Cortex of kidney (tissue), 1 donor: ENCODE measurements at places on chromosomes 1 and 21.

DNA sequence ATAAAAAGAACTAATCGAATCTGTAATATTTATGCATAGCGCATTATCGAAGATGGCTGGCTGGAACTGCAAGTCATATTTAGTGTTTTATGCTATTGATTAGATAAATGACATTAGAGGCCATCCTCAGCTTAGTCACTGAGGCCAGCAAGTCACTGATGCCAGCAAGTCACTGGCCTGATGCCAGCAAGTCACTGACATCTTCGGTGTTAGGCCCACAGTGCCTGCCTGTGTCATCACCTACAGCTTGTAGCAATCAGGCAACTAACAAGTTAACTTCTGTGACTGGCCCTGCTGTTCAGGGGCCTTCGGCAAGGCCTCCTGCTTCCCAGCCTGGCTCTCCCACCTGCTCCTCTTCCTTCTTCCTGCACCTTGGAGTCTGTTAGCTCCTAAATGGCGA lies 65.6 kb upstream of the SCCPDH start:
- DNase-seq: no peak

- no peak for DNase-seq
Observed at GRCh38 chr1:20367116-20367585, 76.5 kb downstream of the VWA5B1 start.

DNA sequence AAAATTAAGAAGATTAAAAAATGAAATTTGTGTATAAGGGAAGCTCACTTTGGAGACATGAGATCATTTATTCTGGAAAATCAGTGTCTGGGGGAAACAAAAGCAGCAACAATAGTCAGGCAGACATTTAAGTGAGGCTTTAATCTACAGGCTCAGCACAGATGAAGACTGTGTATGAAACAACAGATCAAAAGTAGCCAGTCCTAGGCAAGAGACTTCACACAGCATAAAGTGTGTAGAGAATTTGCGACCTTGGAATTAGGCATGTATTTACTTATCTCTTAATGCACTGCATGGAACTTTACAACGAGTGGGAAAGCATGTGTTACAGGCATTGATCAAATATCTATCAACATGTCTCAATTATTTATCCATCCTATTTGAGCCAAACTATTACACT lies 1099.9 kb downstream of the PLA2G4A start:
- DNase-seq: no peak

GRCh38 chr1:43439781-43440180 lies 13.9 kb downstream of the HYI start:
- no peak for DNase-seq

- no peak for DNase-seq
Observed at GRCh38 chr1:174652569-174653280, 205.0 kb downstream of the GPR52 start.

GRCh38 chr1:165910764-165911421 lies 83.5 kb downstream of the UCK2 start:
- DNase-seq: no peak

- DNase-seq: no peak
Observed at GRCh38 chr1:27430903-27431600, 38.6 kb downstream of the GPR3 start.

DNA sequence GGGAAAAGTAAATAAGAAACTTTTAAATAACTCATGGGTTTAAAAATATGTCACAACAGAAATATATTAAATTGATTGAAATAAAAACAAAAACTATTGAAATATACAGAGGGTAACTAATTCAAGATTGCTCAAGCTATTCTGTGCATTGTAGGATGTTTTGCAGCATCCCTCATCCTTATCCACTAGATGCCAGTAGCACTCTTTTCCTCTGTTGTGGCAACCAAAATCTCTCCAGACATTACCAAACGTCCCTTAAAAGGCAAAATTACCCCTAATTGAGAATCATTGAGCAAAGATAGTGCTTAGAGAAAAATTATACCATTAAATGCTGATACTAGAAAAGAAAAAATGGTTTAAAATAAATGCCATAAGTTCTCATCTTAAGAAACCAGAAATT lies 682.6 kb downstream of the RWDD3 start:
- DNase-seq: no peak

GRCh38 chr1:61781151-61781550 lies 38.9 kb downstream of the PATJ start:
- DNase-seq: no peak

- no peak for DNase-seq
Observed at GRCh38 chr1:14259191-14259757, 339.2 kb upstream of the KAZN start.

DNA sequence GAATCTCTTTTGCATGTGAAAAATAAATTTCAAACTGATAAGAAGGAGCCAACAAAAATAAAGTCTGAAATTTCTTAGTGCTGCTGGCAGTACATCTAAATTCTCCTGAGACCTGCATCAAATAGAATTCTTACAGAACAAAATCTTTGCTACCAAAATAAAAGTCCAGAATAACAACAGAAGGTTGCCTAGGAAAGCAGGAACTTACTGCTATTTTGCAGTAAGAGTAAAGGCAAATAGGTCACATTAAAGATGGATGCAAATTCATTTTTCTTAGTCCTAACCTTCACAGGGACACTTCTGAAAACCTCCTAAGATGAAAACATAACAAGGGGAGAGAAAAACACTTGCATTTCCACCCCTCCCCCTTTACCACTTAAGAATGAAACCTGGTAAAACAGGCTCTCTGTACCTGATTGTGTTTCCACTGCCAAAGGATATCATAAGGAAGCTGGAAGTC lies 59.0 kb downstream of the RUSC1 start:
- no peak for DNase-seq

DNA sequence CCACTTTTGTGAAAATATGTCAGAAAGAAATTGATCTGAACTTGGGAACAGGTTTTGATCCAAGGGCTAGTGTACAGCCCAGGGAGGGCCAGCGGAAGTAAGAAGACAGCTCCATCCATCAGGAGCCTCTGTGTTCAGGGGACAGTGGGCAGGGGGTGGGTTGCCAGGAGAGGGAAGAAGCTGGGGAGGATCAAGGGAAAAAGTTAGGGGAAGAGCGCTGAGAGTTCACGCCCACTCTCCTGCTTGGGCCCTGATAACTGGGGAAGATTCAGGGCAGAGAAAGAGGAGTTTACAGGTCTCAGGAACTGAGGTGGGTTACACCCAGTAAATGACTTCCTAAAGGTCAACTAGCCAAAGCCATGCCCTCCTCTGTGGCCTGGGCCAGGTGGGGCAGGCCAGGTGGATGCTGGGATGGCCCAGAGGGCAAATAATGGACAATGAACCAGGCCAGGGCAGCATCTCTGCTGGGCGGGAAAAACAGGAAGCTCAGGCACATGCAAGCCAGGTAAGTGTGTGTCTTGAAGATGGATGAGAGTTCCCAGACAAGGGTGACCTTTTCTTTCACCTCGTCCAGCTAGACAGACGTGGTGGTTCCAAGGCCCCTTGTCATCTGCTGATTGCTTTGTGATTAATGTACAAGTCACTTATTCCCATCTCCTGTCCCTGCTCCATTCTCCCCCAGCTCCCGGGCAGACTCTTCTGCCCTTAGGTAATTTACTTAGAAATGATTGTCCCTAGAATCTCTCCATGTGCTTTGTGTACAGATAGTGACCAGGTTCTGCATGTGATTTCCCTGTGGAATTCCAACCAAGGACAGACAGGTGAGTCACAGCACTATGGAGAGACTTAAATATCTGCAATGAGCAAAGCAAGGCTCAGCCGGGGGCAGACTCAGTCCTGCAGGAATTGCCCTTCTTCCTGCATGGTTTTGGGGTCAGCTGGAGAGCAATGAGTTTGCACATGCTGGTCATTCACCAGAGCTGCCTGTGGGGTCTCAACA lies 57.0 kb downstream of the MDM4 start:
- no peak for DNase-seq

DNA sequence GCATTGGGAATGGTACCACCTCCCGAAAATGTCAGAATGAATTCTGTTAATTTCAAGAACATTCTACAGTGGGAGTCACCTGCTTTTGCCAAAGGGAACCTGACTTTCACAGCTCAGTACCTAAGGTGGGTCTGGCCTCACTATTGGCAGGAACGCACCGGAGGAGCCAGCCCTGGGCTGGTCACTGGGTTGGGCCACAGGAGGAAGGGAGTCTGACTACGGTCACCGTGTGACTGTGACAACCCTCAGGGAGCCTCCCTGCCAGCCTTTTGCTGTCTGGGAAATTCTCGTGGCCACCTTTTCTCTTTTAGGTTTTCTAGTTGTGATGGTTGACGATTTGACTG lies 2.2 kb downstream of the IL10RB start:
- DNase-seq: no peak

- DNase-seq: no peak
Observed at GRCh38 chr1:223014142-223014873, 128.7 kb downstream of the TLR5 start.

DNA sequence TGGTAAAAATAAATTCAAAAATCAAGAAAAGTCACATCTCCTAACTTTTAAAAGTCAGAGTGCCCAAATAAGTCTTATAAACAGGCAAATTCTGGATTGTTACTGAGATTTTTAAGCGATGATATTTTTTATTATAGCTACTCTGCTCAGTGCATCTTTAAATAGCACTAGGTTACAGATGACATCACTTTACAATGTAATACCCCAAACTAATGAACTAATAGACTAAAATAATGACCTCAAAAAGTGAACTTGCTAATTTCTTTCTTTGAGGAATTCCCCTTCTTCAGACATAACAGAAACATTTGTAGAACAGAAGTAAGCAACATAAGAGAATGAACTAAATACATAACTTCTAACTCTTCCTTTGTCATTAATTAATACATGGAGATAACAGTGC lies 33.0 kb upstream of the ACTA1 start:
- no peak for DNase-seq

DNA sequence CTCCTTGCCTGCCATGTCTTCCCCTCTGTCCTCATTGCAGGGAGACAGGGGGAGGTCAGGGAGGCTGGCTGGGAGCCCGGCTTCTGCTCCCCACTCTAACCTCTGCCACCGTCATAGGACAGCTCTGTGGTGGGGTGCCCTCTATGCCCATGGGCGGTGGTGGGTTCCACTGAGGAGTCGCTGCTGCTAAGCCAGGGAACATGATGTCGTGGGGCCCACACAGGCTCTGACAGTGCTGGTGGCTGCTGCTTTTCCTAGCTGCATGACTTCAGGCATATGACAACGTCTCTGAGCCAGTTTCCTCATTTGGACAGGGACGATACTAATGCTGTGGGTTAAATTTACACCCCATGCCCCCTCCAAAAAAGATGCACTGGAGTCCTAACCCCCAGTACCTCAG lies 14.7 kb downstream of the KCNA10 start:
- DNase-seq: no peak

DNA sequence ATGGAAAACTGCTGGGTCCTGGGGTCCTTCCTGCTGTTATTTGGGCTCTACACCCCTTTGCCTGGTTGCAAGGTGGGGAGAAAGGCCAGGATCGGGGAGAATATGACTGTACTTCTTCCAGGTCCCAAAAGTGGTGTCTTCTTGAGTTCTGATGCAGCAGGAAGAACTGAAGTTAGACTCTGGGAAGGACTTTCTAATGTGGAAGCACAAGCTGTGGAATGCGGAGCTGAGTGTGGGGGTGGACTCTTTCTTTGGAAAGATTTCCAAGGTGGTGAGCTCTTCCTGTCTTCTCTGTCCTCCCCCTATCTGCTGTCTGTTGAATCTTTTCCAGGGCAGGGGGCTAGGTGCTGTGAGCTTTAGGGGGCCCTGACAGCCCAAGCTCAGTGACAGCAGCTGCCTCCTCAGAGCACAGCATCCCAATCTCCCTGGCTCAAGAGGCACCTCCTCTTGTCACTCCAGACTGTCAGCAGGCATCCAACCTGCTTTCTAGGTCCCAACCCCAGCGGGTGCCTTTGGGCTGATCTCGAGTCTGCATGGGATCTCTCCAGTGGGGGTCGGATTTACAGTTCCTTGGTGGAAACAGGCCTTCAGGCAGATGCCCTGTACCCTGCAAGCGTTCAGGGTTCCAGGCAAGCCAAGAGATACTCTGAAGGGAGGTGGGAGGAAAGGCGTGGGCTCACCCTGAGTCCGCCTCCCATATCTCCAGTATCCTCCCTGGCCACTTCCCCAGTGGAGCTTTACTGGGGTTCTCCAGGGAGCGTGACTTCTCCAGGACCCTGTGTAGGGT lies 23.2 kb downstream of the ADORA1 start:
- no peak for DNase-seq

DNA sequence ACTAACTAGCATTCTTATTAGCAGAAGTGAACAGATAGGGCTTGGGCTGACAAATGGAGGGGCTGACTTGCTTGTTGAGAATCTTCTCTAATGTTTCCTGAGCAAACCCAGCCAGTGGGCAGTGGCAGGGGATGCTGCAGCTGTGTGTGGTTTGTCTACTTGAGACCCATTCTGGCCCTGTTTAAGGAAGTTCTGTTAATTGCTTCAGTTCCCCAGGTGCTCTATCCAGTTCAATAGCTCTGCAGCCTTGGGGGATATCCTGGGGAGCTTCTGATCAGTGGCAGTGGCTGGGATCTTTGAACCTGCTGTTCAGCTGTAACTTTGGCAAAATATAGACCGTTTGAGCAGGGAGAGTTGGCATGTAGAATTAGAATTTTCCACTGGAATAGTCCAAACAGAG lies 137.4 kb downstream of the ZNF326 start:
- DNase-seq: no peak

- DNase-seq: no peak
Observed at GRCh38 chr1:200217703-200218102, 190.2 kb downstream of the NR5A2 start.

DNA sequence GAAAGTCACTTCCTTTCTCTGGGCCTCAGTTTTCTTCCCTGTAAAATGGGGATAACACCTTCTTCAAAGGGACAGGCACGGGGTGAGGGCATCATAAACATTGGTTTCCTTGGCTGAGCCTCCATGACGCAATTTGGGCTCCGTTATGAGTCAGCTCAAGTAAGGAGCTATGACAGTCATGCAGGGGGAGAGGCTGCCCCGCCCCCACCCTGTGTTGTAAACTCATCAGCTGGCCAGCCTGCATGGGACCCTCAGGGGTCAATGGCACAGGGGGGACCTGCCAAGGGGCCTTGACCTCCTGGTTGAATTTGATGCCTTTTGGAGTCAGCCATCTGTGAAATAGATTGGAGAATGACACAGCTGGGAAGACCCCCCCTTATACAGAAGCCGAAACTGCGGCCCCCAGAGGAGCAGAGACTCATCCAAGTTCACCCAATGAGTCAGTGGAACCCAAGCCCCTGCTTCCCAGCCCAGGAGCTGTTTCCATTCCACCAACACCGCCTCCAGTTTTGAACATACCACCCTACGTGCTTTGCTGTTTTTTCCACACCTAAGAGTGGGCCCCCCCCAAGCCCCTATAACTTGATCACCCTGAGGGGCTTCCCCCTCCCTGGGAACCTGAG lies 36.8 kb upstream of the RUNX3 start:
- no peak for DNase-seq

GRCh38 chr1:109105881-109106280 lies 8.0 kb upstream of the ELAPOR1 start:
- DNase-seq: no peak

GRCh38 chr1:185645686-185646085 lies 88.5 kb upstream of the HMCN1 start:
- DNase-seq: no peak

- DNase-seq: no peak
Observed at GRCh38 chr1:198651650-198652400, 13.0 kb downstream of the PTPRC start.
